ENCODE measurements at places on chromosomes 6 and 20. TPM values are rescaled to one million over a fixed set of nuclear protein-coding genes. Genes with fewer than 3 reads are reported as not detected.

The PRL gene
- total RNA-seq, result not detected

The HLA-DRA gene
- 0.17 TPM for total RNA-seq

The COL19A1 gene
- not detected for total RNA-seq

The ZNF391 gene
- 1.3 TPM for total RNA-seq

The TRIM15 gene
- total RNA-seq, result not detected

The PARD6B gene
- total RNA-seq, result 1.0 TPM

Measured in fibroblast of lung (primary cell).